Calu3 (cell line): ENCODE measurements at places on chromosomes 5 and 9. TPM values are rescaled to one million over a fixed set of nuclear protein-coding genes. Genes with fewer than 3 reads are reported as not detected.

GRCh38 chr5:32446630-32447029 is 2.1 kb upstream of the ZFR start:
- peak; percentile 39 for DNase-seq

DNA sequence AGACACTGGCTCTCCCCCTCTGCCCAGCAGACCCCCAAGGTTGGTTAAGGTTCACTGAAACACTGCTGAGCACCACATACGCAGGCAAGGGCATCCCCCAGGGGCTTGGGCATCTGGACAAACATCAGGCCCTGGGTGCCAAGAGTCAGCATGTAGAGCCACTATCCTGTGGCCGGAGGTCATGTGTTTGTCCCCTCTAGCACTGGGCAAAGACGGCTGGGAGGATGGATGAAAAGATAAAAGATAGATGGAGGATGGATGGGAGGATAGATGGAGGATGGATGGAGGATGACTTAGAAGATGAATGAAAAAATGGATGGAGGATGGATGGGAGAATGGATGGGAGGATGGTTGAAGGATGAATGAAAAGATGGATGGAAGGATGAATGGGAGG is 216.8 kb upstream of the IER5L start:
- no peak for DNase-seq

GRCh38 chr9:90702441-90702955 is 59.9 kb upstream of the DIRAS2 start:
- no peak for DNase-seq

DNA sequence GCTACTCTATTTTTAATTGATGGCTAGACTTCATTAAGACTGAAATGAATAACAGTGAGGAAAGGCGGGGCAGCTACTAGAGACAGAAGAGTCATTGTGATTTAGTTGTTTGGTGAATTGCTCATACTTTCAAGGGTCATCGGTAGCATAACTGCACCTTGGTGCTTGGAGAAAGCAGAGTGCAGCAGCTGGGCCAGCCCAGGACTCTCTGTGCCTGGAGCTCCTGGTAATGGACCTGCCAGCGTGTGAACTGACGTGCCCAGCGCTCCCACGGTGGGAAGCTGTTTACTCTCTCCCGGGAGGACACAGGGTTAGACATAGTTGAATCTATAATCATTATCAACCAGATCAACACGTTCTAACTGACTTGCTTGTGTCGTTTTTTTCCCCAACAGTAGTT is 42.9 kb downstream of the LURAP1L start:
- peak; percentile 79 for DNase-seq

- peak; percentile 41 for DNase-seq
Observed at GRCh38 chr5:61866930-61867329, 439.1 kb upstream of the KIF2A start.

GRCh38 chr5:71601222-71602026 is 14.3 kb downstream of the MCCC2 start:
- peak; percentile 80 for DNase-seq

- DNase-seq = no peak
Observed at GRCh38 chr5:112064271-112064701, 307.3 kb upstream of the NREP start.

- no peak for DNase-seq
Observed at GRCh38 chr9:121840838-121841760, 189.7 kb downstream of the DAB2IP start.

The SLCO6A1 gene
- total RNA-seq = not detected in 2 replicates
